ENCODE measurements at places on chromosomes 11 and 22. TPM values are rescaled to one million over a fixed set of nuclear protein-coding genes. Genes with fewer than 3 reads are reported as not detected.

Gene BCO2
- 1.4 TPM for total RNA-seq

Gene OR6X1
- total RNA-seq: not detected

GRCh38 chr11:77092382-77092781, 10.3 kb upstream of the OMP start:
- no peak overlapping the region for H3K27ac ChIP-seq
- H3K4me1 ChIP-seq: peaks cover 6% of the 10 kb centered on the region
- H3K36me3 ChIP-seq: no peaks in the 10 kb centered on the region
- H3K4me3 ChIP-seq: no peak overlapping the region

GRCh38 chr11:47329987-47330931, 22.2 kb downstream of the MYBPC3 start:
- peaks cover 31% of the 10 kb centered on the region for H3K36me3 ChIP-seq
- no peaks in the 10 kb centered on the region for H3K4me1 ChIP-seq
- H3K27ac ChIP-seq: no peak overlapping the region
- no peak overlapping the region for H3K4me3 ChIP-seq
- no peaks in the 10 kb centered on the region for H3K27me3 ChIP-seq
- no peak for DNase-seq

DNA sequence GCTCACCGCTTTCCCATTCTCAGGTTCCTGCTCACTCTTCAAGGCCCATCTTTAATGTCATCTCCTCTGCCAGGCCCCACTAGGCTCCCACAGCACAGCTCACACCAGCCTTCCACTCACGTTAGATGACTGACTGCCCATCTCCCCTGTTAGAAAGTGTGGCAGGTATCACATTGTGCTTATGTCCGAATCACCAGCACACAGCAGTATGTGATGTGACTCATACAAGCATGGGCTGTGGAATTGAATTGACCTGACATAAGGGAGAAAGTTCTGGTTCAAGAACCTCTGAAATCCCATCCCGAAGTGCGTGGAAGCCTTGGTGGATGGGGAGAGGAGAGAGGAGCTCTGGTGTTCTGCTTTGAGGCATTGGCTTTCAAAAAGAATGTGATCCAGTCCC, 6.5 kb downstream of the VSTM5 start:
- peaks cover 6% of the 10 kb centered on the region for H3K27me3 ChIP-seq
- no peak overlapping the region for H3K27ac ChIP-seq
- H3K4me3 ChIP-seq: no peak overlapping the region
- no peaks in the 10 kb centered on the region for H3K36me3 ChIP-seq

GRCh38 chr22:45547731-45548130, 45.0 kb downstream of the FBLN1 start:
- no peaks in the 10 kb centered on the region for H3K27me3 ChIP-seq
- DNase-seq: no peak
- no peak overlapping the region for H3K4me3 ChIP-seq
- H3K36me3 ChIP-seq: no peaks in the 10 kb centered on the region
- H3K27ac ChIP-seq: no peak overlapping the region

GRCh38 chr11:123742031-123742723, 717 bp upstream of the ZNF202 start:
- H3K27me3 ChIP-seq: peaks cover 7% of the 10 kb centered on the region
- peaks cover 34% of the 10 kb centered on the region for H3K4me1 ChIP-seq
- H3K27ac ChIP-seq: peak overlapping the region; percentile 84
- no peak for DNase-seq
- peak overlapping the region; percentile 88 for H3K4me3 ChIP-seq

Gene TMPRSS6
- 14.0 TPM for total RNA-seq

Gene YPEL4
- total RNA-seq: 2.2 TPM

Gene RASL10A
- 0.38 TPM for total RNA-seq

DNA sequence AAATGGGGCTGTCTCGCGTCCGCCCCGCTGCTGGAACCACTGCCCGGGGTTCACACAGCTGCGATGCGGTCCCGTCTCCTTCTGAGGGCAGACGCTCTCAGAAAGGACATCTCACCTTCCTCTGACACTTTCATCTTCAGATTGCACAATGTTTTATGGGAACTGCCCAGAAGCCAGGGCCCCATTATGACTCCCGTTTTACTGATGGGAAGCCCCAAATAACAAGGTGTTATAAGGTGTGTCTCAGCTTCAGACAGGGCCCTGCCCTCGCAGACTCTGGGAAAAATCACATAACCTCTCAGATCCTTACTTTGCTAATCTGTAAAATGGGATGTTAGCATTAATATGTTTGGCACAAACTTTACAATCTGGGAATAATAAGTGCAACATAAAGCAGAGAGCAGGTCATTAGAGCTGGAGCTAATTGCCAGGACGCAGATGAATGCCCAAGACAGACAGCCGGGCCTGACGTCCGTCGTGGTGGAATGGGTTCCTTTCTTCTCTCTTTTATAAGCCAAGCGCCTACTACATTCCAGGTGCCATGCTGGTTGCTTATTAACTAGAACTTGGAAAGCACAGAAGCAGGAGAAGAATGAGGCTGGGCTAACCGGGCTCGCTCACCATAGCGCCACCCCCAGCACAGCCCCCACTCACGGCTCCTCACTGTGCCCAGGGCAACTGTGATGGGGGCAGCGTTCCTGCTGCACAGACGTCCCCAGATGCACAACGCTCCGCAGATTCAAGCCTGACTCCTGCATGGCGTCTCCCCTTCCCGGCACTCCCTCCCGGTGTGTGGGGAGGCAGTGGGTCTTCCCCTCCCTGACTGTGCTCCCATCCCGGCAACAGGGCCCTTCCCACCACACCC, 43.8 kb downstream of the TRMU start:
- no peaks in the 10 kb centered on the region for H3K36me3 ChIP-seq
- peaks cover 2% of the 10 kb centered on the region for H3K4me1 ChIP-seq
- H3K27ac ChIP-seq: no peak overlapping the region
- H3K4me3 ChIP-seq: no peak overlapping the region
- no peak for DNase-seq
- H3K27me3 ChIP-seq: peaks cover 9% of the 10 kb centered on the region

Gene TEX54
- not detected for total RNA-seq

Gene OR4A16
- total RNA-seq: not detected

Gene NXPE4
- not detected for total RNA-seq

- peaks cover 43% of the 10 kb centered on the region for H3K4me1 ChIP-seq
- peaks cover 3% of the 10 kb centered on the region for H3K27me3 ChIP-seq
- no peak overlapping the region for H3K27ac ChIP-seq
- H3K4me3 ChIP-seq: no peak overlapping the region
Measured at GRCh38 chr11:86120807-86121206, 51.9 kb upstream of the PICALM start.

DNA sequence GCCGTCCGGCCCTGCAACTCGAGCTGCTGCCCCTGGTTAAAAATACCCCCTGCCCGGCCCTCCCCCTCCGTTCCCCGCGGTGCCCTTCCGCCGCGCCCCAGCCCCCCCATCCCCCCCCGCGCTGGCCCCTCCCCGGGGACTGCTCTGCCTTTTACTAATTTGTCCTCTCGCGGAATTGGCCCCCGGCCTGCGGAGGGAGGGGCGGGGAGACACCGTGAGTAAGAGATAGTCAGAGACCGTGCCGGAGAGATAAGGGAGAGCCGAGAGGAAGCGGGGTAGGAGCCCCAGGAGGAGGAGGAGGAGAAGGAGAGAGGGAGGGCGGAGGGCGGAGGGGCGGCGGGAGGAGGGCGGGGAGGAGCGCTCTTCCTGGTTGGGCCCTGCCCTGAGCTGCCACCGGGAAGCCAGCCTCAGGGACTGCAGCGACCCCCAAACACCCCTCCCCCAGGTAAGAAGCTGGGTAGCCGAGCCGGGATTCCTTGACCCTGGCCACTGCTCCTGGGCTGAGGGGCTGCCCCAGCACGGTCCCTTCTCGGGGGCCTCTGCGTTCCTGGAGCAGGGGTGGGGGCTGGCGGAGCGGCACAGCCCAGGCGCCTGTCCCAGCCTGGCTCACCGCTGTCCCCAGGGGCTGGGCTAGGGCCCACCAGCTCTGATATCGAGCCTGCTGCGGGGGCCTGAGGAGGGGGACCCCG, at the start of gene CAPN1:
Gene CAPN1, plus strand, starts transcription at position 360 of the 689 bp plus-strand sequence. CDS start 774 bp downstream, outside the sequence.
- DNase-seq: peak; percentile 83
- H3K4me3 ChIP-seq: peak within 1 kb of the TSS; percentile 95
- peaks cover 14% of the 10 kb centered on the region for H3K36me3 ChIP-seq
- peak within 1 kb of the TSS; percentile 85 for H3K27ac ChIP-seq
- H3K27me3 ChIP-seq: no peaks in the 10 kb centered on the region

Gene C11orf16
- not detected for total RNA-seq

GRCh38 chr11:57476047-57476756, 15.9 kb downstream of the RTN4RL2 start:
- H3K27me3 ChIP-seq: peaks cover 58% of the 10 kb centered on the region
- peaks cover 35% of the 10 kb centered on the region for H3K4me1 ChIP-seq
- no peak overlapping the region for H3K27ac ChIP-seq
- no peak for DNase-seq

DNA sequence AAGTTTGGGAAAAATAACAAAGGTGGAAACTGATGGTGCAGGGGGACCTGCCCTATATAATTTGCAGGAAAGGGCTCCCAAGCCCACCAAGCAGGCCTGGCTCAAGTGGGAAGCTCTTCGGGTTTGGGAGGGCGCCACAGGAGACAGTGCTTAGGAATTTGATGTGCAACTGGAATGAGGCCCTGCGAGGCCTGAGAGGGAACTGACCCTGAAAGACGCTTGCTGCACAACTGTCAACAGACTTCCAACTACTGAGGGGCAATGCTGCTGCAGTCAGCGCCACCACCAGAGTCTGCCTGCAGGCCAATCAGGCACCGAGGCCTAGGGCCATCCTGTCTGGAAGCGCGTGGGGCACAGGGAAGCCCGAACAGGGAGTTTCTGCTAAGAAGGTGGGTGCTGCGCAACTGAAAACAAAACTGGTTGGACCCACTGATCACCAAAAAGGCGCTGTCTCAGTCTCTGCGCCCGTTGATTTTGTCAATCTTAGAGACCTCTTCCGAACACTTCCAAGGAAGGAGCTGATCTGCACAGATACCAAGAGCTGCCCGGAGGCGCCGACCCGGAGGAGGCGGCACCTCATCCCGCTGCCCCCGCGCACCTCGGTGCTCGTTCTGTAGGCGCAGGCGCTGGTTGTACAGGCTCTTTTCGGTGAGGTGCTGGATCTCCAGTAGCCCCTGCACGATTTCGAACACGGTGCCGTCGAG, 667 bp downstream of the DGCR6L start:
- H3K27ac ChIP-seq: peak overlapping the region; percentile 64
- H3K27me3 ChIP-seq: no peaks in the 10 kb centered on the region
- DNase-seq: no peak

DNA sequence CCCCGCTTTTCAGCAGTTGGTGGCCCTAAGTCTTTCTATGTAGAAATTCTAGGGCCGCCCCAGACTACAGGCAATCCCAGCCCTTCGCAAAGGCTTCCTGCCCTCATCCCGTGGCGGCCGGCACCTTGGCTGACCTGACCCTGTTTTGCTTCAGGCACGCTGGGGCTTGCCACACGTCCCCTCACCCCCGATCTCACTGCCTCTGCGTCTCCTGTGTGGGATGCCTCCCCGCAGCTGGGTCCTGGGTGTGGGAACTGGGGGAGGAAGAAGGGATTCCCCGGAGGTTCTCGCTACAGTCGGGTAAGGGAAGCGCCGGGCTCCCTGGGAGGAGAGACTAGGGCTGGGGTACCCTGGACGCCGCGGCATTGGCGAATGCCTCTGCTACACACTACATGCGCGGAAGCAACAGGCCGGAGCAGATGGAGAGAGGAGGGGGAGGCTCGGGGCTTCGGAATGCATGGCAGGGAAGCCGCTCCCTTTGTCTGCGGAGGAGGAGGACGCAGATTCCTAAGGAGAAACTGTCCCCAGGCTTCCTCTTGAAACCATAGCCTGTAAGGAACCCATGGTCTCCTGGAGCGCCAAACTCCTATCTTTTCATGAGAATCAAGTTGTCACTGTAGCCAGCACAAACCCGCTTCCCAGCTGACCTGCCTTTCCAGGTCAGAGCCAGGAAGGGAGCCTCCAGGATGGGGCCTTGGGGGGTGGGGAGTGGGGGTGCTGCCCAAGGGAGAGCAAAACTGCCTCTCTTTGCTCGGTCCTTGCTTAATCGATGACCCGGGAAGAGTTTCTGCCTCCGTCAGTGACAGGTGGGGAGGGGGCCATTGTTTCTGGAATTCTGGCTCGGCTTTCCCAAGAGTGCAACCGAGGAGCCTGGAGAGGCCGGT, 1.4 kb downstream of the DTX4 start:
- H3K36me3 ChIP-seq: no peaks in the 10 kb centered on the region
- peaks cover 7% of the 10 kb centered on the region for H3K4me1 ChIP-seq

GRCh38 chr11:45945397-45945999, 23.0 kb downstream of the LARGE2 start:
- H3K27ac ChIP-seq: no peak overlapping the region
- peaks cover 37% of the 10 kb centered on the region for H3K36me3 ChIP-seq
- H3K4me3 ChIP-seq: no peak overlapping the region

Gene DPAGT1
- 57.3 TPM for total RNA-seq

Gene OR51B5
- total RNA-seq: not detected

- no peak overlapping the region for H3K27ac ChIP-seq
- DNase-seq: no peak
- H3K4me1 ChIP-seq: no peaks in the 10 kb centered on the region
Measured at GRCh38 chr11:120197251-120197891, 13.5 kb upstream of the OAF start.

DNA sequence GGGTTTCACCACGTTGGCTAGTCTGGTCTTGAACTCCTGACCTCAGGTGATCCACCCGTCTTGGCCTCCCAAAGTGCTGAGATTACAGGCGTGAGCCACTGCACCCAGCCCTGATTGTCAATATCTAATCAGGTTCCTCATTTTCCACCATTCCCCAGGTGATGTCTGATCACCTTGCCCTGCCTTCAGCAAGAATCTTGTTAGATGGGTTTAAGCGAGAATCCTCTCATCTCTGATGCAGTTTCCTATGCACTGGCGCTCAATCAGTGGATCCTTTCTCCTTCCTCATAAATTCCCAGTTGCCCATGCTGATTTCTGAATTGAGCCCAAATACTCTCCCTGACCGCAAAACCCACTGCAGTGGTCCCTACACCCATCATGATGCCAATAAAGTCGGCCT, 664 bp upstream of the ZC3H7B start:
- DNase-seq: no peak
- H3K27me3 ChIP-seq: no peaks in the 10 kb centered on the region
- peaks cover 4% of the 10 kb centered on the region for H3K36me3 ChIP-seq
- H3K27ac ChIP-seq: peak overlapping the region; percentile 38
- H3K4me1 ChIP-seq: peaks cover 26% of the 10 kb centered on the region

All from activated CD4-positive, alpha-beta memory T cell treated with anti-CD3 and anti-CD28 coated beads, Interleukin-2, amount 10 ng/mL, durations not matched to agents 7 days and 5 days (primary cell).